ENCODE measurements at places on chromosomes 2 and 18.

DNA sequence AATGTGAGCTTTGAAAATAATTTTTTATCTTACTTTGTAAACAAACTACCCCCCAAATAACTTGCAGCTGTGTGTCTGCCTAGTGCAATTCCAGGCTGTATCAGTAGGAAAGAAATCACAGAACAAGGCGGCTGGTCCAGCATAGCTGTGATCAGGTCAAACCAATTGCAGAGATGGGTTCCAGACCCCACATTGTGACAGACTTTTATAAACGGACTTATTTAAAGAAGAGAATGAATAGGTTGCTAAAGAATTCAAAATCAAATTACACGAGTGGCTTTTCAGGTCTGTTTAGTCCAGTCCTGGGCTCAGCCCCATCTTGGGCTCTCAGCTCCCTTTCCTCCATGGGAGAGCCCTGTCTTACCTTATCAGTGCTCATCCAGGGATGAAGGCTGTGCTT, 11.1 kb downstream of the BMP10 start:
- no peak for DNase-seq

- DNase-seq: no peak
These were observed 22.1 kb upstream of the TEX51 start for GRCh38 chr2:126876631-126877030.

DNA sequence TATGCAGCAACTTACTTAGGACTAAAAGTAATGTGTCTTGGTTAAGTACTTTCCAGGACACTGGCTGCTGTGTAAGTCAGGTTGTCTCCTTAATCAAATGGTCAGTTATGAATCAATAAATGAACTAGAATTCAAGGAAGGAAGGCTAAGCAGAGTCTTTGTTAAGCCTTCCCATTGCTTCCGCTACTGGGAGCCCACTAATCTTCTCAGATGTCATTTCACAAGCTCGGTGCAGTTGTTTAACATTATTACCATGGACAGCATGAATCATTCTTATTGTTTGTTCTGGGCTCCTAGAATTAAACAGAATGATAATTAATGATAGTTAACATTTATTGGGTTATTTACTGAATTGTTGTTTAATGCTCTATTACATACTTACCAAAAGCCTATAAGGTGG, 26.0 kb upstream of the MEIS1 start:
- no peak for DNase-seq

- no peak for DNase-seq
These were observed 93.6 kb upstream of the HNMT start for GRCh38 chr2:137870682-137871081.

DNA sequence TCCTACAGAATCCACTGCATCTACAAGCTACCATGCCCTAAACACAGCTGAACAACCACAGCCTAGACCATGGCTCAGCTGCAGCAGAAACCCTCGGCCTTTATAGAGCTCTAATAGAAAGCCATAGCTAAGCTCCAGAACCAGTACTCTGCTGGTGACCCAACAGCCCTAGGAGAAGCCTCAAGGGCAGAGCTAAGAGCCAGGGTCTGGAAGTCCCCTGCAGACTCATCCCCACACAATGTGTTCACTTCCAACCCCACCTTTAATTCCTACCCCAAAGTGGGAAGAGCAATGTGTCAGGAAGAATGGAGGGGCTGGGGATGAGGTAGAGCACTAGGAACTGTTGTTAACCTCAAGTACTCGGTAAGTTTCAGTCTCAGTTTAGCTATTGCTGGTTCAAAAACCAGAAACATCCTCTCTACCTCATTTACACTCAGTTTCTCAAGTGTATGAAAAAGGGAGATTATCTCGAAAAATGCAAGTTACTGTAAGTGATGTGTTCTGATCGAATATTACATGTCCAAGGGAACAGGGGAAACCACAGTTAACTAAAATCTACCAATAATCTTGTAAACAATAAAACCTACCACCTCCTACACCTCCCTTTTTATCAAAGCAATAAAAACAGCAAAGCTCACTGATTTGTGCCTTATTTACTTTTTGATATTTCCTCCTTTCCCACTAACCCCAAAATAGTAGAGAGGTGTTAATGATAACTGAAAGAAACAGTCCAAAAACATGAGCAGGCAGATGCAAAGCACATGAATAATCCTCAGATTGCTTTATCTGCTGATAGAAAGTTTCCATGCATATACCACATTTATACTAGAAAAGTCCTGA, 36.2 kb downstream of the THADA start:
- DNase-seq: no peak

DNA sequence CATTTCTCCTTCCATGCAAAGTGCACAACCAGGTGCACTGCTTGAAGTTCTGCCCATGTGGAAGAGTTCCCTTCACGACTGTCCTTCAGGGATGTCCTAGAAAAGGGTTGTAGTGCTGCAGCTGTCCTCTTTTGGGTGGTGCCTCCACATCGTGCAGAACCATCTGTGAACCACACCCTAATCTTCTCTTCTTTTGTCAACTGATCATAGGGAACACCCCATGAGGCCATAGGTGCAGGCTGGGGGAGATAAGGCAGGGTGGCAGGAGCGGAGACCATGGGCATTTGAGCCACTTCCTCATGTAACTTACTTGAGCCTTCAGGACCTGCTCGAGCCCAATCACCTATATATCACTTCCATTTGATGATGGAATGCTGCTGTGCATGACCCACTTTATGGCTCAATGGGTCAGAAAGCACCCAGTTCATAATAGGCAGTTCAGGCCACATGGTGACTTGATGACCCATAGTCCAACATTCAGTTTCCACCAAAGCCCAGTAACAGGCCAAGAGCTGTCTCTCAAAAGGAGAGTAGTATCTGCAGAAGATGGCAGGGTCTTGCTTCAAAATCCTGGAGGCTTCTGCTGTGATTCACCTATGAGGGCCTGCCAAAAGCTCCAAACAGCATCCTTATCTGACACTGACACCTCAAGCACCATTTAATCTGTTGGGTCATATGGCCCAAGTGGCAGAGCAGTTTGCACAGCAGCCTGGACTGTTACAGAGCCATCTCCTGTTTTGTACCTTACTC, 84.7 kb upstream of the CYRIA start:
- peak; percentile 6 for DNase-seq

DNA sequence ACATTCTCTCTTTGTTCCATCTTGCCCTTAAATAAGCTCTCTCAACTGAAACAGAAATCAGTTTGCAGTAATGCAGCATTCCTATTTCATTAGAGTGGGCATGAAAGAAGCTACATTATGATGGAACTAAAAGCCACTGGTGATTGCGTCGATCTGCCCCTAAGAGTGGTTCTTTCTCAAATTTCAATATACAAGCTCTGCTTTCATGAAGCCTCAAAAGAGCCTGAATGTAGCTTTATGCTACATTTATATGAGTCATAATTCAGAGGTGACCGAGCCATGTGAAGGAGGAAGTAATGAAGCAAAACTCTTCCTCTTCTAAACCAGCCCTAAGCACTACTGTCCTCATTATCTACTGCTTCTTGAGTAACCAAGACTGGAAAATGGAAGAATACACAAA, 64.8 kb upstream of the CYTIP start:
- DNase-seq: no peak

DNA sequence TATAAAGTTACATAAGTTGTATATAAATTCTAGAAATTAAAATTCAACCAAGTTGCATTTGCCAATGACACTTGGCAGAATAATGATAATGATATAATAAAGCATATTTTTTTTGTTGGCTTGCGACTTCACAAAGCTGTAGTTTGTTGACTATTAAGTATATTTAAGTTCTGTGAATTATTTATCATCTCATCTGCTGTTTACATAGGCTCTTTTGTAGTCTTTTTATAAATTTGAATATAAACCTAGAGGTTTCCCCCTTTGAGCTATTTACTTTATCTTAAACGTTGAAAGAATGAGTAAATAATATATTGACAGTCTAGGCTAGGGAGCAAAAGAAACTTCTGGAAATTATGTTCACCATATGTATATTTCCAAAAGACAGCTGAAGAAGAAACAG, 32.9 kb downstream of the C18orf63 start:
- DNase-seq: no peak

- DNase-seq: no peak
These were observed 885.6 kb upstream of the VRK2 start for GRCh38 chr2:57160976-57161375.

GRCh38 chr2:124983595-124983994, 958.5 kb downstream of the CNTNAP5 start:
- DNase-seq: no peak

- no peak for DNase-seq
These were observed 64.3 kb downstream of the HNMT start for GRCh38 chr2:138028538-138028937.

DNA sequence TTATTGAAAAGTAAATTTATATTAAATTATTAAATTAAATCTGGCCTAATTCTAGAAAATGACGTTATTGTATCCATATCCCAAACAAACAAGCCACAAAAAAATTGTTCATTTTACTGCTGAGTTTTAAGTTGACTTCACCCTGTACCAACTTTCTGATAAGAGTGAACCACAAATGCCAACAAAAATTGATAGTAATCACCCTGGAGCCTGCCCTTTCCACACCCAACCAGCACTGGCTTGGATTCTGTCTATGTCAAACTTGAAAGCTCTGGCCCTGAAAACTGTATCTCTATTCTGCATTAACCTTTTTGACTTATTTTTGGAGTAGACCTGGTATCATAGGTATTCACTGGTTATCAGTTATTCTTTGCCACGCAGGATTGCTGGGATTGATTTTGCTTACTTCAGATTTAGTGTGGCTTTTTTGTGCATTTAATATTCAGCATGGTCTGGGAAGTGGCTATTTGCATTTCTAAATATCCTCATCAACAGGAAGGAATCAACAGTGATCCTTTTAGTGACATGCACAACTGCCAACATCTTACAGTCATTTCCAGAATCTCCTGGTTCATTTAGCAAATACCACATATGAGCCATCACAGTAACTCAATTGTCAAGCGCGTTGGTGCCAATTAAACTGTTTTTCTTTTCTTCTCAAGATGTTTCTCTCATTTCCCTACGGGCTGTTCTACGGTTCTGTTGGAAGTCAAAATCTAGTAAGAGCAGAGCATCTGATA, 11.4 kb upstream of the SRBD1 start:
- DNase-seq: no peak

GRCh38 chr2:64399521-64399920, 54.4 kb upstream of the LGALSL start:
- DNase-seq: no peak

DNA sequence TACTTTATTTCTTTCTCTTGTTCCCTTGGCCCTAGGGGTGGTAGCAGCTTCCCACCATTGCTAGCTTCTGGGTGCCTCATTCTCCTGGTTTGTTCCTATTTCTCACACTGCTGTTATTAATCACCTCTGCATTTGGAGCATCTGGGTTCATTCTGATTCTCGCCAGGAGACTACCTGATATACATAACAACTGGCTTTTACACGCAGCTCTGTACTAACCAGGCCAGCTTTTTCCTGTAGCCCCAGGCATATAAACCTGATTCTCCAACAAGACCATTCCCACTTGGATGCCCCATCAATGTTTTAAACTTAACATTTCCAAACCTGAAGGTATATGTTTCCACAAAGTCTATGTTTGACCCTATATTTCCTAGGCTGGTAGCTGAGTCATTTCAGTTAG, 403.9 kb upstream of the DCC start:
- DNase-seq: no peak

DNA sequence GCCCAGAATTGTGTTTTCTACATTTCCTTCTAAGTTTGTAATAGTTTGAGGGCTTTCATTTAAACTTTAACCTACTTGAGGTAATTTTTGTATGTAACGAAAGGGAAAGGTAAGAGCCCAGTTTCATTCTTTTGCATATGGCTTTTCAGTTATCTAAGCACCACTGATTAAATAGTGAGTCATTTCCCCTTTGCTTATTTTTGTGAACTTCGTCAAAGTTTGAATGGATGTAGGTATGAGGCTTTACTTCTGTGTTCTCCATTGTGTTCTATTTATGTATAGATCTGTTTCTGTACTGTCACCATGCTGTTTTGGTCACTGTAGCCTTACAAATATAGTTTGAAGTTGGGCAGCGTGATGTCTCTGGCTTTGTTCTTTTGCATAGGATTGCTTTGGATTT, 944.8 kb upstream of the CNTNAP5 start:
- DNase-seq: no peak

DNA sequence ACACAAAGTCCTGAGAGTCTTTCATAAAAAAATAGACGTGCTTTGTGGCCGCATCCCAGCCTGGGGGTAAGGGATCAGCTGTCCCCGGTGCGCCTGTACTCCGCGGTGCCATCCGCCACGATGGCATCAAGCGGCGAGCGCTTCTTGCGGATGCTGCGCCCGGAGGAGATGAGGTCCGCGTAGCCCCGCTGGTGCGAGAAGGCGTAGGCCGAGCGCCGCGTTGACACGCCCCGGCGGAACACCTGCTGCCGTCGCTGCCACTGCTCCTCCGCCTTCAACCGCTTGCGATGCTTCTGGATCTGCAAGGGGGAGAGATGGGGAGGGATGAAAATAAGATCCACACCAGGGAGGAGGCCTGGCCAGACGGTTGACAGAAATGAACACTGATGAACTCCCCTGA, 26.8 kb upstream of the NARS1 start:
- DNase-seq: no peak

DNA sequence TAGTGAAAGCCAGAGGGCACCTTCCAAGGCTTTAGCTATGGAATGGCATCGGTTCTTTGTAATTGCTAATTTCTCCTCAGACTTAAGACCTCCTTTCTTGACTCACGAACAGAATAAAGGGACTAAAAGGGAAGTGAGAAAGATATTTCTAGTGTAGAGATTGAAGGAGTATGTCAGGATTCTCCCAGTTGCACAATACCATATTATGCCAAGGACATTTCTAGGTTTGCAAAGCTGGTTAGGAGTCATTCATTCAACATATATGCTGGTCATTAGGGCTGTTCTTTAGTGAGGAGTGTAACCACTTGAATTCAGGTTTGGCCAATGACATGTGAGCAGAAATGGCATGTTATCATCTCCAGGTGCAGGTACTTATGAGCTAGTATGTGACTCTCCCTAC, 7.4 kb downstream of the REEP1 start:
- no peak for DNase-seq

GRCh38 chr2:229901819-229902218, 20.0 kb downstream of the TRIP12 start:
- DNase-seq: no peak

GRCh38 chr2:59149271-59149670, 908.1 kb upstream of the FANCL start:
- DNase-seq: no peak
